ENCODE measurements at places on chromosomes 7 and 10.

DNA sequence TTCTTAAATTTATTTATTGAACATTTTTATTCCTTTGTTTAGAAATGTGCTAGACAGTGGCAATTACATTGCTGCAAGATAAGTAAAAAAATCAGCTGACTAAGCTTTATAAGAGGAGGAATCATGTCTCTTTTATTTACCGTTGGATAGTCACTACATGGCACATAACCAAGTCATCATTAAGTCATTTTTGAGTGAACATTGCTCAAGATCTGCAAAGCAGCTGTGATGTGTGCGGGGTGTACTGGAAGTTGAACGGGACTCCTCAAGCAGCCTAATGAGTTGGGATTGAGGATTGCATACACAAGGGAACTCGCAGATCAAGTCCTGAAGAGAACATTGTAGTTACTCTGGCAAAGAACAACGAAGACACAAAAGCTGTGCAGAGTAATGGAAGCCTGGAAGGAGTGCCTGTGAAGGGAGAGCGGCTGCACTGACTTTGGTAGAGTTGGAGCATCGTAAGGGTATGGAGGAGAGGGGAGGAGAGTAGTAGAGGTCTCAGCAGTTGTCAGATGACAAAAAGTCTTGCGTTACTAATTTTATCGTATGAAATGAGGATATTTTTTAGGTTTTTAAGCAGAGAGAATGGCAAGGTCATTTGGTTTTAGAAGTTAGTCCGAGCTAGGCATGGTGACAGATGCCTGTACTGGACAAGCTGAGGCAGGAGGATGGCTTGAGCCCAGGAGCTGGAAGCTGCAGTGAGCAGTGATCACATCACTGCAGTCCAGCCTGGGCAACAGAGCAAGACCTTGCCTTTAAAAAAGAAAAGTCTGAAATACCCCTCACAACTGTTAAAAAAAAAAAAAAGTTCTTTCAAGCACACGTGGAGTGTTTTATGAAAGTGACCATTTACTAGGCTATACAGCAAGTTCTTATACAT, 95.1 kb downstream of the BMPR1A start:
- DNase-seq, result no peak

DNA sequence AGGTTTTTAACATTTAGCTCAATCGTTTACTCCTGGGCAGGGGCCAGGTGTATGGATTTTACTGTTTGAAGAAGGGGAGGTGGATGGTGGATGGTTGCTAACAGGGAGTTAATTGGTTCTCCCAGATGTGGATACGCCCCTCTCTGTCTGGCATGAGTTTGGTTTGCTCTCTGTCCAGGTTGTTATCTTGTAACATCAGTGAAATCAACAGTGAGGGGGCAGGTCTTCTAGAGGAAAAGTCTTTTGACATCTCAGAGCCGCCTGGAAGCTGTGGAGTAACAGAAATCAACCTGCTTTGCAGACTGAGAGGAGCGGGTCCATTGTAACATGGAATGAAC, 243.4 kb downstream of the MGMT start:
- DNase-seq, result no peak

- no peak for DNase-seq
Measured at GRCh38 chr7:86706406-86706805, 62.7 kb downstream of the GRM3 start.

DNA sequence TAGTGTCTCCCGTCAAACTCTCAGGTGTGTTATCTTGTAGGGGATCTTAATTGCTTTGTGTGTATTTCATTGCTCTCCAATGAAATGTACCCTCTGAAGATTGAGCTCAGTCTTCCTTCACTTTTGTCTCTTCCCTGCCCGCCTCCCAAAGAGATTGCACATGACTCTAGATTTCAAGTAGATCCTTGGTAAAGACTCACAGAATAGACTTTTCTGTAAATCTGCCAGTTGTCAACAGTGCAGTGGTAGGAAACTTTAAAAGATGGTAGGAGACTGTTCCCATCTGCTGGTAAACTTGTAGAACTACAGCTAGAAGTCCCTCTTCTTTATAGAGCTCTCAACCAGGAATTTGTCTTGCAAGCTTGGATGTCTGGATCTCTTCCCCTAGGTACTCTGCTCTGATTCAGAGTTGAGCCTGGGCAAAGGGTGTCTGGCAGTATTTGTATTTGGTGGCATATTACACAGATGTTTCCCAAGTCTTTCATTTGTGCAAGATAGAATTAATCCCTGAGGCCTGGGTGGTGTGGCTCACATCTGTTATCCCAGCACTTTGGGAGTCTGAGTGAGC, 9.6 kb downstream of the CCL26 start:
- DNase-seq, result no peak

DNA sequence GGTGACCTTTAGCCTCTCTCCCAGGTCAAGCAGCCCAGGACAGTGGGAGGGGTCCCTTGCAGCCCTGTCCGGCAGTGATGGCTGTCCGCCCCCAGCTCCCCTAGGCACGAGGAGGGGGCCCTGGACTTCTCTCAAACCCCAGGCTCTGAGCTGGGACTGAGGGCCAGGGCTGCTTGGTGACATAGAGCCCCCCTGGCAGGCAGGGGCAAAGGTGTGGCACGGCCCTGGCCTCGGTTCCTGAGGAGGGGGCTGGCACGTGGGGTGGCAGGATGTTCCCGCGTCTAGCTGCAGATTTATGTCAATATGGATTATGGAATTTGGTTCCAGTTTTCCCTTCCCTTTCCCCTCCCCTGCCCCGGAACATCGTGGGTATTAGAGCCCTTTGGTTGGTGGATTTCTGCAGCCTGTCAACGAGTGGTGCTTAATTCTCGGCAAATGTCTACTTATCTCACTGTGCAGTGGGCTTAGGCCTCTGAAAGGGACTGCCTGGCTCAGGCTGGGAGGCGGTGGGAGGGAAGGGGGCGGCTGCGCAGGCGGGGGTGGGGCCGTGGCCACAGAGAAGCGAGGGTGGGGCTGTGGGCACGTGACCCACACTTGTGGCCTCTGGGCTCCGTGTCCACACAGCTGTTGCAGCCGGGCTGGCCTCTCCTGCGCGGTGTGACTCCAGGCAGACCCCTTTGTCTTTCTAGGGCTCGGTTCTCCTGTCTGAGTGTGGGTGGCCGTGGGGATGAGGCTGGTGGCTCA, 19.3 kb downstream of the UNCX start:
- DNase-seq, result no peak

DNA sequence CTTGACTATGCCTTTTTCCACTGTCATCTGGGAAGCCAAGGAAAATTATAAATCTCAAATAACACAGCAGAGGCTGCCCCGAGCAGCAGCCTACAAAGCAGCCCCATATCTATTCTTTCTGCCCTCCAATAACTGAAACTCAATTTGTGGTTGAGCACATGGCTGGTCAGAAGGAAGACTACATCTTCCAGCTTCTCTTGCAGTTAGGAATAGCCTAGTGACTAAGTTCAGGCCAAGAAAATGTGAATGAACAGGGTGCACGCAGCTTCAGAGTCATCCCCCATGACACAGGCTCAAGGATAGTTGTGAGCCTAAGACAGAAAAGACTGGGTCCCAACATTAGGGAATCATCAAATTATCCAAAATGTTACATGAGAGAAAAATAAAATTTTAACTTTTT, 42.3 kb downstream of the CHCHD3 start:
- no peak for DNase-seq

DNA sequence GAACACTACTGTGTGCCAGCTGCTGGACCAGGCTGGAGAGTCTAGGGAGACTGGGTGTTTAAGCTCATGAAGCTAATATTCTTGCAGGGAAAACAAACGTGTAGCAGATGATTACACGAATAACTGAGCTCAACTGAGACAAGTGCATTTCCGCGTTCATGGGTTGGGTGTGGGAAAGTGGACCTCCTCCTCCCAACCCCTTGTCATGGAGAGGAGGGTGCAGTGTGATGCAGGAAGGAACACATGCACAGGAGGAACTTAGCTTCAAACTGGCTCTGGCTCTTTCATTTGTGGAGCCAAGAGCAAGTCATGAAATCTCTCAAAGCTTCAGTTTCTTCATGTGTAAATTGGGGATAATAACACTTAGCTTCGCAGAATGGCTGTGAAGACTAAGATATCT, 204.3 kb downstream of the ARHGAP12 start:
- no peak for DNase-seq

- DNase-seq, result no peak
Measured at GRCh38 chr10:44992070-44992731, 8.5 kb upstream of the ZNF22 start.

DNA sequence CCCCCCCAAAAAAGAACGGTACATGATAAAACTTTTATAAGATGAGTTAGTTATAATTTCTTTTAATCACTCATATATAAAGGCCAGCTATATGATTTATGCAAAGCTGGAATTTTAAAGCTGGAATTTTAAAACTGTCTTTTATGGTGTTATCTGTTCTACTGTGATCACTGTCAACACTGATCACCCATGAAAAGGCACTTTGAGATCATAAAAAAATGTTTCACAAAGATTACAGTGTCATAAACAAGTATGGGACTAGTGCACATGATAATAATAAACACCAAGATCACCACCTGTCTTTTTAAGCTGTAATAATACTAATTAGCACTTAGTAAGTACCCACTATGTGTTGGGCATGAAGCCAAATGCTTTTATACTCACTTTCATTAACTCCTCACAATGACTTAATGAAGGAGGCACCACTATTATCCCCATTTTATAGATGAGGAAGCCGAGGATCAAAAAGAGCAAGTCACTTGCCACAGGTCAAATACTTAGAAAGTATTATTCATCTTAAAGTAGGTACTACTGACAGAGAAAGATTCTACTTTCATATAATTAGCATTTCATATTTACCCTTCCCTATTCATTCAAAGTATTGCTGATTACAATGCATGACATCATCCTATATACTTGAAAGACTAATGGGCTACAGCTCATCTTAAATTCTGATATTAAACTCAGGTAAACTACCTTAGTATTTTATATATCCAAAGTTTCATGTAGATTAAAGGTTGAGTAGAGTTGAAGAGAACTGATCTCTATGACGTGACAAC, 8.3 kb upstream of the RHOBTB1 start:
- DNase-seq, result no peak

GRCh38 chr10:34168439-34168838, 646.7 kb downstream of the PARD3 start:
- no peak for DNase-seq

DNA sequence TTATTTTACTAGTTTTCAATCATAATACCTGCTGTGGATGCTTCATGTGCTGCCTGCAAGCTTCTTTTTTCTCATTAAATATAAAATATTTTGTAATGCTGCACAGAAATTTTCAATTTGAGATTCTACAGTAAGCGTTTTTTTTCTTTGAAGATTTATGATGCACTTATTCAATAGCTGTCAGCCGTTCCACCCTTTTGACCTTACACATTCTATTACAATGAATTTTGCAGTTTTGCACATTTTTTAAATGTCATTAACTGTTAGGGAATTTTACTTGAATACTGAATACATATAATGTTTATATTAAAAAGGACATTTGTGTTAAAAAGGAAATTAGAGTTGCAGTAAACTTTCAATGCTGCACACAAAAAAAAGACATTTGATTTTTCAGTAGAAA, 103.0 kb downstream of the PTEN start:
- no peak for DNase-seq

DNA sequence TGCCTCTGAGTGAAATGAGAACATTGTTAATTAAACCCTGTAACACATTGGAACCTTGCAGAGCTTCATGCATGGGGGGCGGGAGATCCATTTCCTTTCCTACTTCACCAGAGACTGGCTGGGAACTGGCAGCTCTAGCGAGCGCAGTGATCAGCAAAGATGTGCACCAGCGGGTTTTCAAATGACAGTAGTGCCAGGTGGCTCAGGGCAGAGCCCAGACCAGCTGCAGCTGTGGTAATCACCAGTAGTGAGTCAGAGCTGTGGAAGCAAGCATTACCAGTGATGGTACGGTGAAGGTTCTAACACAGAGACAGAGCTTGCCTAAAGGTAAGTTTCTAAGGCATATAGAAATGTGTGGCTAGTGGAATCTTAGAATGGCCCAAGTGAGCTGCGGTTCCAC, 1009.7 kb upstream of the CELF2 start:
- no peak for DNase-seq
